ENCODE measurements at places on chromosomes 1 and 21.

DNA sequence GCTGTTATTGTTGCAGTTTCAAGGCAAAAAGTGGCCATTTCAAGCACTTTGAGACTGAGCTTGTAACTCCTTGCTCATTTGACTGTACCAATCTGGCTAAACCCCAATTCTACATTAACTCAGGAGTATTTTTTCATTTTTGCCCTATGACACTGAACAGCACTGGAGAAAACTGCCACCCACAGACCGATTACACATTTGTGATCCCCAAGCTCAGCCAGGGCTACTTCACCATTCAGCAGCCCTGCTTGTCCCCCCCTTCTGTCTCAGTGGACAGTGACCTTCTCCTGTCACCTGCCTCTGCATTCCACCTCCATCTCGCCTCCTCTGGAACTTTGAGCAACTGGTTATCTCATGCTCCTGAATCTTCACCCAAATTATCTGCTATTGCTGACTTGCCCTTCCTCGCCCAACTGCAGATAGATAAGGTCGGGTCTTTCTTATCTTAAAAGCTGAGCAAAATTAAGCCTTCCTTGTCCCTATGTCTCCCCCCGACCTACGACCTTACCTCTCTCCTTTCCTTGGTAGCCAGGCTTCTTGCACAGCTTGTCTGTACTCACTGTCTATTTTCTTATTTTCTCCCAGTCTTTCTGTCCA is 25.3 kb downstream of the SPATA46 start:
- H3K36me3 ChIP-seq, result no peaks in the 10 kb centered on the region
- DNase-seq, result no peak
- no peak overlapping the region for H3K27ac ChIP-seq
- H3K27me3 ChIP-seq, result no peaks in the 10 kb centered on the region
- no peak overlapping the region for H3K4me3 ChIP-seq

GRCh38 chr1:71296551-71297134 is 215.8 kb upstream of the ZRANB2 start:
- no peak overlapping the region for H3K4me3 ChIP-seq
- H3K27ac ChIP-seq, result no peak overlapping the region
- no peaks in the 10 kb centered on the region for H3K4me1 ChIP-seq
- H3K27me3 ChIP-seq, result no peaks in the 10 kb centered on the region
- H3K36me3 ChIP-seq, result no peaks in the 10 kb centered on the region

GRCh38 chr1:172148213-172148612 is 272.3 kb upstream of the C1orf105 start:
- H3K4me3 ChIP-seq, result no peak overlapping the region
- H3K4me1 ChIP-seq, result peaks cover 11% of the 10 kb centered on the region
- H3K36me3 ChIP-seq, result no peaks in the 10 kb centered on the region

GRCh38 chr1:205582471-205583291 is 49.1 kb downstream of the ELK4 start:
- H3K4me3 ChIP-seq, result no peak overlapping the region
- DNase-seq, result peak; percentile 31
- H3K27me3 ChIP-seq, result no peaks in the 10 kb centered on the region
- no peaks in the 10 kb centered on the region for H3K36me3 ChIP-seq
- H3K4me1 ChIP-seq, result peaks cover 7% of the 10 kb centered on the region

DNA sequence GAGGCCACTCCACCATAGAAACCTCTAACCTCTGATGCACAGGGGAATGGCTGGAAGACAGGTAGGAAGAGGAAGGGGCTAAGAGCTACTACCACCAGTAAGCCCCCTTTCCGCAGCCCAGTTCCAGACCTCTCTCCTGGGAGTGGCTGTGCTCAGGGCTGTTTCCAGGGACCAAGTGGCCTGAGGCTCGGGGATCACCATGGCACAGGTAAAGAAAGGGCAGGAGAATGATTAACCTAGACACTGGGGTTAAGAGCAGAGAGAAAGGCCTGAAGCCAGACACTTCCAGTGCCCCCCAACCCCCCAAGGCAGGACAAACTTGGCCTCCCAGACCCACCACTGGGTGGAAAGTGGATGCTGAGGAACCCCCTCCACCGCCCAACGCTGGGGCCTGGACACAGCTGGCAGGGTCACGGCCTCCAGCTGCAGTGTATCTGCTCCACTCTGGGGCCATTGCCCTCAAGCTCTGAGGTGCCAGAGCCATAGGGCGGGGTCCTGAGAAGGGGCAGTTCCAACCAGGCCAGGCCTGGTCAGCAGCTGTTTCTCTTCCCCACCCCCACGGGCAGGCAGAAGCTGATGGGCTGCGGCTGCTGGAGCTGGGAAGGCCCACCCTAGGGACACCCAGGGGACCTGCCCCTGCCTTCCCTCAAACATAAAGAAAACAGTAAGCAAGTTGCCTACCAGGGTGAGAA is 2.6 kb downstream of the TAGLN2 start:
- H3K27me3 ChIP-seq, result no peaks in the 10 kb centered on the region
- peak overlapping the region; percentile 98 for H3K27ac ChIP-seq
- DNase-seq, result peak; percentile 74
- H3K36me3 ChIP-seq, result peaks cover 19% of the 10 kb centered on the region
- peak overlapping the region; percentile 97 for H3K4me3 ChIP-seq
- H3K4me1 ChIP-seq, result peaks cover 25% of the 10 kb centered on the region

DNA sequence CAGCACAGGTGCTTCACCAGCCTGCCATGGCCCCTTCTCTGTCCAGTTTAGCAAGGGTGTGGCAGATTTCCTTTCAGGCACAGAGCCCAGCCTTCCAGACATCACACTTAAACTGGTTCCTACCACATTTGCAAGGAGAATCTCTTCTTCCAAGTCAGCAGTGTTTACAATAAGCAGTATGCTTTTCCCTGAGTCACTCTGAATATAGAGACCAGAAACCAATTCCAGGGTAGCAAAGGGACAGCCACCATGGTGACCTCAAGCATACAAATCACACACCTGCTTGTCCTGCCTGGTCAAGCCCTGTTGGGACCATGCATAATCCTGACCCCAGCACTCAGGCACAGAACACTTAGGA is 8.7 kb upstream of the CBR3 start:
- H3K4me3 ChIP-seq, result no peak overlapping the region
- no peaks in the 10 kb centered on the region for H3K27me3 ChIP-seq
- DNase-seq, result peak; percentile 28

GRCh38 chr1:233180641-233181364 is 114.7 kb downstream of the PCNX2 start:
- H3K27me3 ChIP-seq, result no peaks in the 10 kb centered on the region
- H3K4me1 ChIP-seq, result no peaks in the 10 kb centered on the region
- no peak for DNase-seq
- no peak overlapping the region for H3K27ac ChIP-seq
- no peak overlapping the region for H3K4me3 ChIP-seq

- H3K27ac ChIP-seq, result no peak overlapping the region
- DNase-seq, result no peak
- no peaks in the 10 kb centered on the region for H3K4me1 ChIP-seq
- H3K4me3 ChIP-seq, result no peak overlapping the region
These were observed 120.6 kb downstream of the TRIM33 start for GRCh38 chr1:114390361-114390760.

- H3K4me1 ChIP-seq, result peaks cover 7% of the 10 kb centered on the region
- H3K27me3 ChIP-seq, result no peaks in the 10 kb centered on the region
- no peaks in the 10 kb centered on the region for H3K36me3 ChIP-seq
- H3K4me3 ChIP-seq, result no peak overlapping the region
These were observed 155.0 kb downstream of the TNFSF18 start for GRCh38 chr1:172895761-172896160.

DNA sequence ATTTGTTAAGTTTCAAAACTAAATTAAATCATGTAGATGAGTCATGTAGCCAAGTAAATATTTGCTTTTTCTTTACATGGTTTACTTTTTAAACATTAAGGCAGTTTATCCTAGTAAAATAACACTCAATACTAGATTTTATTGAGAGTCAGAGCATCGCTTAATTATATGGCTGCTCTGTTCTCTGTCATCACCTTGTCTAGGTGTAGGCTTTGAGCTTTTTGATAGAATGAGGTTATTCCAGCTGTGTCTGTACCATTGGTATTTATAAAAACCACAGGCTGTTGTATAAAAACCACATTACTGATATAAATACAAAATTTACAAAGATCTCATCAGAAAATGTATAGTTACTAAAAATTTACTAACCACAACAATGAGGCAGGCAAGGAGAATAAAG is 42.5 kb upstream of the GPR52 start:
- no peaks in the 10 kb centered on the region for H3K4me1 ChIP-seq
- H3K4me3 ChIP-seq, result no peak overlapping the region
- no peak for DNase-seq

- H3K36me3 ChIP-seq, result no peaks in the 10 kb centered on the region
- no peak for DNase-seq
- H3K4me3 ChIP-seq, result no peak overlapping the region
- H3K4me1 ChIP-seq, result peaks cover 24% of the 10 kb centered on the region
- H3K27ac ChIP-seq, result peak overlapping the region; percentile 65
These were observed 52.1 kb downstream of the ACBD3 start for GRCh38 chr1:226134170-226135058.

GRCh38 chr1:113388621-113389358 is 1.5 kb upstream of the MAGI3 start:
- peaks cover 8% of the 10 kb centered on the region for H3K4me1 ChIP-seq
- peak overlapping the region; percentile 43 for H3K27ac ChIP-seq
- no peaks in the 10 kb centered on the region for H3K36me3 ChIP-seq
- DNase-seq, result no peak
- H3K4me3 ChIP-seq, result peak overlapping the region; percentile 86

GRCh38 chr1:109619576-109620400 is at the start of the genes AMPD2 and GNAT2:
Gene AMPD2, plus strand, starts transcription at chr1:109619837. Its CDS starts 1,339 bp downstream, at chr1:109621176.
Gene GNAT2, minus strand, starts transcription at chr1:109619616. Its CDS starts 6,746 bp downstream, at chr1:109612870.
- peaks cover 6% of the 10 kb centered on the region for H3K4me1 ChIP-seq
- H3K36me3 ChIP-seq, result no peaks in the 10 kb centered on the region
- H3K27ac ChIP-seq, result peak within 1 kb of the TSS; percentile 87
- DNase-seq, result peak; percentile 70
- H3K4me3 ChIP-seq, result peak within 1 kb of the TSS; percentile 95

GRCh38 chr1:18542351-18542750 is 61.6 kb downstream of the KLHDC7A start:
- DNase-seq, result no peak
- no peak overlapping the region for H3K4me3 ChIP-seq
- H3K27ac ChIP-seq, result no peak overlapping the region
- peaks cover 2% of the 10 kb centered on the region for H3K4me1 ChIP-seq

- H3K27ac ChIP-seq, result no peak overlapping the region
- H3K4me3 ChIP-seq, result no peak overlapping the region
- DNase-seq, result no peak
- H3K36me3 ChIP-seq, result peaks cover 10% of the 10 kb centered on the region
- H3K27me3 ChIP-seq, result no peaks in the 10 kb centered on the region
These were observed 33.5 kb downstream of the HTR6 start for GRCh38 chr1:19698181-19698580.

- H3K4me1 ChIP-seq, result peaks cover 6% of the 10 kb centered on the region
- DNase-seq, result no peak
- H3K36me3 ChIP-seq, result no peaks in the 10 kb centered on the region
- no peak overlapping the region for H3K4me3 ChIP-seq
These were observed 80.3 kb downstream of the NENF start for GRCh38 chr1:212512816-212513559.

- no peak overlapping the region for H3K4me3 ChIP-seq
- no peaks in the 10 kb centered on the region for H3K4me1 ChIP-seq
- no peaks in the 10 kb centered on the region for H3K36me3 ChIP-seq
- DNase-seq, result no peak
- no peak overlapping the region for H3K27ac ChIP-seq
These were observed 107.2 kb upstream of the WNT4 start for GRCh38 chr1:22249928-22250680.

DNA sequence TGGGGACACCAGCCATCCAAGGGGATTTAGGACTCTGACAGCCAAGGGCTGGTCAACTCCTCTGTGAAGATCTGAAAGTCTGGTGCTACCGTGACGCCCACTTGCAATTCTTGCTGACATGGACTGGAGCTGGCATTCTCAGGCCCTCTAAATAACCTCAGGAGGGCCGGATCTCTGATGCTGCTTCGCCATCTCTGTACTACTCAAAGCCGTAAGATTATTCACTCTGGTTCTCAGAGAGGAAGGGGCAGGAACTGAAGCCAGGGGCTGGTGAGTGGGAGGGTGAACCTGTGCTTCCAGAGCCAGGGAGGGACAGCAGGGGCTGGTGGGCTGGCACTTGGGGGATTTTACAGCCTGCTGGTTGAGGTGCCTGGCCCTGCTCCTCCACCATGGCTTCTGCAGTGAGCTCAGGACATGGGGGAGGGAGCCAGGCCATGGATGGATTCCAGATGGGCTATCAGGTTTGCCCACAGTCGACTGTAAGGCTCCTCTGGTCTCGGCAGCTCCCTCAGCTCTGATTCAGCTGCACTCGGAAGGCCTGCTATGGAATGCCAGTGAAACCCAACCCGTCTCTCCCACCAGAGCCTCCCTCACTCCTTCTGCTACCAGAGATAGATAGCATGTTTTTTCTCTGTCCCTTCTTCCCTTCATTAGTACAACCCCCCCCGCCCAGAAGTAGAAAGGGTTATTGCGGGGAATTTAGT is 84.5 kb downstream of the PLXNA2 start:
- H3K27ac ChIP-seq, result no peak overlapping the region
- H3K27me3 ChIP-seq, result no peaks in the 10 kb centered on the region
- peaks cover 25% of the 10 kb centered on the region for H3K4me1 ChIP-seq
- no peak overlapping the region for H3K4me3 ChIP-seq
- peak; percentile 96 for DNase-seq
